ENCODE measurements at places on chromosomes 4 and X.
A peak's percentile ranks its signal among the peaks of the same experiment; 100 is the strongest.

GRCh38 chr4:156396534-156396933 lies 442.9 kb upstream of the CTSO start:
- no peak for DNase-seq

DNA sequence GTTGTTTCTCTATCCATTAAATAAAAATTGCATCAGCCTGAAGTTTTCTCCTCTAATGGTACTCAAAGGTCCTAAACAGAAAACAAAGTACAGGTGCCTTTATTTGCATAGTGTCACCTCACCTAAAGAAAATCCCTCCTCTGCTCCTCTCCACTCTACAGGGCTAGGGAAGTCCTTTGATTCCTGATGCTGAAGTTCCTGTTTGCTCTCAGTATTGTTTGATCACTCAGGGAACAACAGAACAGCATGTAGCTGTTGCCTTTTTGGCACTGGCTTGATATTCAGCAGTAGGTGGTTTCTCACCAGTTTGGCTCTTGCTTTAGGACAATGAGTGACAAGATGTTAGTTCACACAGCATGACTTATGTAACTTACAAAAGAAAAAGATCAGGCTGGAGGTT lies 156.2 kb upstream of the SLC7A11 start:
- no peak for DNase-seq

DNA sequence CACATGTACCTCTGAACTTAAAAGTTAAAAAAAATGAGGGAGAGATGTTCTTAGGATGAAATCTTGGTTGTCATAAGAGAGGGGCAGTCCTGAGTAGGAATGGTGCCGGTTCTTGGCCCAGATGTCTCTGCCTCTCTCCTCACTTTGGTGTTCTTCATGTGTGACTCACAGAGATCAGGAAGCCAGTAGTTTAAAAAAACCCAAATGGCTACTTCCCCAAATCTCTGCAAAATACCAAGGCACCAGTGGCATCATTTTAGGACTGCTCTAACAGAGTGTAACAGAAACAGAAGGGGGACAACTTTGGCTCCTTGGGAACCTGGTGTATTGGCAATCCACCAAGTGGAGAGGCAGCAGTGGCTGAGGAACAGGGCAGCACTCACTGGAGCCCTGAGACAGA lies 116.8 kb downstream of the SCD5 start:
- no peak for DNase-seq

- peak; percentile 35 for DNase-seq
Observed at GRCh38 chrX:123731258-123731986, 1.4 kb downstream of the THOC2 start.
